ENCODE measurements at places on chromosomes 16 and 17.

DNA sequence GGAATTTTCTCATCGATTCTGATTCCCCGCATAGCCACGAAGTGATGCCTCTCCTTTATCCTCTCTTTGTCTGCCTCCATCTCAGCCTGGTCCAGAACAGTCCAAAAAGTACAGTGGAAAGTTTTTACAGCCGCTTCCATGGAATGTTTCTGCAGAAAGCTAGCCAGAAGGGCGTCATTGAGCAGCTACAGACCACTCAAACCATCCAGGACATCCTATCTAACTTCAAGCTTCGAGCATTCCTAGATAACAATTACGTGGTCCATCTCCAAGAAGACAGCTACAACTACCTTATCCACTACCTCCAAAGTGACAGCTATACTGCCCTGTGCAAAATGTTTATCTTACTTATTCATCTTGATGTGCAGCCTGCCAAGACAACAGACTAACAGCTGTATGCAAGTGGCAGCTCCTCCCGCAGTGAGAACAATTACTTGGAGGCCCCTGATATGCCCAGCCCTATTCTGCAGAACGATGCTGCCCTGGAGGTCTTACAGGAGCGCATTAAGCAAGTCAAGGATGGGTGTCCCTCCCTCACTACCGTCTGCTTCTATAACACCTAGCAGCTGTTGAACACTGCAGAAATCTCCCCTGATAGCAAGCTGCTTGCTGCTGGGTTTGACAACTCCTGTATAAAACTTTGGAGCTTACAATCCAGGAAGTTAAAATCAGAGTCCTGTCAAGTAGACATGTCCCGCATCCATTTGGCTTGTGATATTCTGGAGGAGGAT, 38.9 kb downstream of the SLFN12L start:
- no peak for DNase-seq

DNA sequence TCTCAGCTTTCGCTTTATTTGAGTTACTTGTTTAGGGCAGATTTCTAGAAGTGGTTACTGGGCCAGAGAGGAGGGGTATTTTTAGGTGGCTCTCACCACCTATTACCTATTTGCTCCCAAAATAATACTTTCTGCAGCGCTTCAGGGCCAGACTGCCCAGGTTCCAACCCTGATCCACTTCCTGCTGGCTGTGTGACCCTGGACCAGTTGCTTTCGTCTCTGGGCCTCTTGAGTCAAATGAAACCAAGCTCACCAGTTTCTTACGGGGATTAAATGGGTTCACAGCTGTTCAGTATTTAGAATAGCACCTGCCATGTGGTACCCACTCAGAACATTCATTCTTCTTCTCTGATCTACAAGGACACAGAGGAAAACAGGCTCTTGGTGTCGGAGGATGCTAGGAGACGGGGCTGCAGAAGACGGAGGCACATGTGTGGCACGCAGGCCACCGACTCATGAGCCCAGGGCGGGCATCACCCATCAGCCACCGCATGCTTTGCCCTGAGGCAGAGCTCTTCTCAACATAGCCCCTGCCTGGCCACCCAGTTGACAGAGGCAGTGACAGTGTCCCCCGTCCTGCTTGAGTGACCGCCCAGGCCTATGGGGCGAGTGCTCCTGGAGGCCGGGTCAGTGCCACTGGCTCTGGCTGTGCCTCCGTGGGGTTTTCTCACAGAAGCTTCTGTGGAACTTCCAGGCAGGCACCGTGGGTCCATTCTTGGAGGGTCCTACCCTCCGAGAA, 149.0 kb upstream of the PLCG2 start:
- DNase-seq: no peak

GRCh38 chr17:10147761-10148415, 50.5 kb downstream of the GAS7 start:
- DNase-seq: no peak

DNA sequence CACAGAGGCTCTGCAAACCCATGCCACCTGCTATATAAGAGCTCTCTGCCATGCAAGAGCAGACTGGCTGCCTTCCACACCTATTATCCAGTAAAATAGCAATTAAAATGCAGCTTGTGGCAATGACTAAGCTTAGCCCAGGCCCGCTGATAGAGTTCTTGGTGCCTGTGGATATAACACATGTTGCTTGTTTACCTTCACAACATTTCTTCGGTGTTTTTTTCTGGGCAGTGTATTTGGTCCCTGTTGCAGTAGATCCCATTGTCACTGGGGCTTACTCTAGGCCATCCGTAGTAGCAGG, 63.5 kb downstream of the SPECC1 start:
- DNase-seq: no peak

DNA sequence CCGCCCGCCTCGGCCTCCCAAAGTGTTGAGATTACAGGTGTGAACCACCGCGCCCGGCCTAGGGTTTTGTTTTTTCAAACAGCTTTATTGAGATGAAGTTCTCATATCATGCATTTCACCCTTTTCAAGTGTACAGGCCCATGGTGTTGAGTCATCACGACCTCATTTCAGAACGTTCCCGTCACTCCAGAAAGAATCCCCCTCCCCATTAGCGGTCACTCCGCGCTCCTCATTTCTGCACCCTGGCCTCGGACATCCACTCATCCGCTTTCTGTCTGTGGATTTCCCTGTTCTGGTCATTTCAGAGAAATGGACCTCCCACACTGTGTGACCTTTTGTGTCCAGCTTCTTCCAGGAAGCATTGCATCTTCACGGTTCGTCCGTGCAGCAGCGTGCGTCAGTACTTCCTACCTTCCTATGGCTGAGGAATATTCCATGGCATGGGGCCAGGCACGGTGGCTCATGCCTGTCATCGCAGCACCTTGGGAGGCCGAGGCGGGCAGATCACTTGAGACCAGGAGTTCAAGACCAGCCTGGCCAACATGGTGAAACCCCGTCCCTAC, 135.2 kb upstream of the GSE1 start:
- DNase-seq: no peak

DNA sequence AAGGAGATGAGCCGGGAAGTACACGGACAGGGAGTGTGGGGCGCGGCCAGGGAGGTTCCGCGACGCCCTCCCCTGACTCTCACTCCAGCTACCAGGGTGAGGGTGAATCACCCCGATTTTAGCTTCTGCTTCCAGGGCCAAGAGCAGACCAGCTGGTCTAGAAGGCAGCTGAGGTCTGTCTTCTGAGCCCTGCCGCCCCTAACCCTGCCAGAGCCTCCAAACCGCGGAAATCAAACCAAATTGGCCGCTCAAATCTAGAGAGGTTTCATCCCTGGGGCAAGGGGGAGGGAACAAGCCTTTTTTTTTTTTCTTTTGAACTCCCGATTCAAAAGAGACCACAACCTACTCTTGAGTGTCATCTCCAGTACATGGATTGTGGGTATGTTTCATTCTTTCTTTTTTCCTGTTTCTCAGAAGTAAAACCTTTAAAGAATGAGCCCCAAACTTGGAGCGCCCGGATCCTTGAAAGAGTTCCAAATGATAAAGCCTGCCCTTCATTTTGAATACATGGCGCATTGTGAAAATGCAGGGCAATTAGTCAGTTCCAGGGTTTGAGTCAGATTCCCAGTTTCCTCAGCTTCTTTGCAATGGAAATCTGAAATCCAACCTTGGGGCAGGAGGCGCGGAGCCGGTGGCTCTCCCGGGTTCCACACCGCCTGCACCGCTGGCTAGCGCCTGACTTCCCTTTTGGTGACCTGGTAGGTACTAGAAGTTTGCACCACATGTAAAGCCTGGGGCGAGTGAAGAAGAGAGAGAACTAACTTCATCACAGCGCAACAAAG, 16.5 kb upstream of the ZFHX3 start:
- peak; percentile 83 for DNase-seq

- DNase-seq: no peak
Measured at GRCh38 chr16:6570530-6570929, 762.1 kb upstream of the RBFOX1 start.

- DNase-seq: no peak
Measured at GRCh38 chr17:14428648-14429029, 127.8 kb downstream of the HS3ST3B1 start.

DNA sequence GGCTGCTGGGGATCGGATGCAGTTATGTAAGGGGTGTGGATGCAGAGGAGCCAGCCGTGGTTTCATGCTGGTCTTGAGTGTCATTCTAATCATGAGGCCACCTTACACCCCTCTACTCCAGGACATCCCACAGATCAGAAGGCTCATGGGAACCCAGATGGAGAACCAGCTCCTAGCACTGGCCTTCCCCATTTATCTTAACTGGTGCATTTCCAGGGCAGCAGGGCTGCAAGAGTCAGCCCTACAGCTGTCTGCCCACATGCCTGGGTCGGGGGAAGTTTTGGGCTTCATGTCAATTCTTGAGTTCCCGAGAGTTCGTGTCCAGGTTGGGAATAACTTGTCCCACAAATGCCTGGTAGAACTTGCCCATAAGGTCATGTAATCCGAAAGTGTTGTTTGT, 29.1 kb downstream of the RPTOR start:
- DNase-seq: no peak

- no peak for DNase-seq
Measured at GRCh38 chr16:74578433-74578832, 28.5 kb downstream of the GLG1 start.

DNA sequence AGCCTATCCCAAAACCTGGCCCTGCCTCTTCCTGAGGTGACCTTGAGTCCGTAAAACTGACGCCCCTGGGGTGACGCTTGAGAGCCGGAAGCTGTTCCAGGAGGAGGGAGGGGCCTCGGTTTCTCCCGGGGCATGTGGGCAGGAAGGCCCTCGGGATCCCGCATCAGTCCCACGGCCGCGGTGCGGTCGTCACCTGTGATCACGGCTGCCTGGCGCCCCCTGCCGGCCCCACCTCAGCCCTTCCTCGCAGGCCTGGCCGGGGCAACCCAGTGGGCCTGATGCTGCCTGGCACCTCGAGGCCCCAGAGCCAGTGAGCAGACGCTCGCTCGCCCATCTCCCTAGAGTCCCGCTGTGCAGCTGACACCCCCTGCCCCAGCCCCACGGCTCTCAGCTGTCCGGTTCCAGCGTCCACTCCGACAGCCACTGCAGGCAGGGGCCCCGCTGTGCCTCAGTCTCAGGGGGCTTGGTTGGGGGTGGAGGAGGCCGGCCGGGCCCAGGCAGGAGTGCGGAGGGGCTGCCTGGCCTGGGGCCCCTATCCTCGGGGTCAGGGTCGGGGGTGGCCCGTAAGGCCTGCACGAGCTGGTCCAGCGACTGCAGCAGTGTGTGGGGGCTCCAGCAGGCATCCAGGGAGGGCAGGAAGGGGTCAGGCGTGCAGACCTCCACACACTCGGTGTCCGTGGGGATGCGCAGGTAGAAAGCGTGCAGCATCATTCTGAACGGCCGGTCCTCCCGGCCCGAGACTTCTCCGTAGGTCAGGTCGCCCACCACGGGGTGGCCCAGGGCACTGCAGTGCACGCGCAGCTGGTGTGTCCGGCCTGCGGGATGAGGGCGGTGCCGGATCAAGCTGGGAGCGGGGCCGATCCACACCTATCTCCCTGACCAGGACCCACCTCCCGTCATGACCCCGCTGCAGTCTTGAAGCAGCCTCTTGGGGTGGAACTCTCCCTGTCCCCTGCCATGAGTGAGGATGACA, 2.3 kb downstream of the RPUSD1 start:
- peak; percentile 71 for DNase-seq

DNA sequence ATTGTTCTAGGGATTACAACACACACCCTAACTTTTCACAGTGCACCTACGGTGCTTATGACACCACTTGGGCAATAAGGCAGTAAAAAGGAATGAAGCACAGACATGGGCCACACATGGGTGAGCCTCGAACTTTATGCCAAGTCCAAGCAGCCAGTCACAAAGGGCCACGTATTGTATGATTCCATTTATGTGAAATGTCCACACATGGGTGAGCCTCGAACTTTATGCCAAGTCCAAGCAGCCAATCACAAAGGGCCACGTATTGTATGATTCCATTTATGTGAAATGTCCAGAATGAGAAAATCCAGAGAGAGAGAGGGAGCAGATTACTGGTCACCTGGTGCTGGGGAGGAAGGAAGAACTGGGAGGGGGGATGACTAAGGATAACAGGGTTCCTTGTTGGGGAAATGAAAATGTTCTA, 22.2 kb downstream of the RMI2 start:
- DNase-seq: no peak

- no peak for DNase-seq
Measured at GRCh38 chr17:81813371-81813684, 9.4 kb downstream of the GCGR start.

DNA sequence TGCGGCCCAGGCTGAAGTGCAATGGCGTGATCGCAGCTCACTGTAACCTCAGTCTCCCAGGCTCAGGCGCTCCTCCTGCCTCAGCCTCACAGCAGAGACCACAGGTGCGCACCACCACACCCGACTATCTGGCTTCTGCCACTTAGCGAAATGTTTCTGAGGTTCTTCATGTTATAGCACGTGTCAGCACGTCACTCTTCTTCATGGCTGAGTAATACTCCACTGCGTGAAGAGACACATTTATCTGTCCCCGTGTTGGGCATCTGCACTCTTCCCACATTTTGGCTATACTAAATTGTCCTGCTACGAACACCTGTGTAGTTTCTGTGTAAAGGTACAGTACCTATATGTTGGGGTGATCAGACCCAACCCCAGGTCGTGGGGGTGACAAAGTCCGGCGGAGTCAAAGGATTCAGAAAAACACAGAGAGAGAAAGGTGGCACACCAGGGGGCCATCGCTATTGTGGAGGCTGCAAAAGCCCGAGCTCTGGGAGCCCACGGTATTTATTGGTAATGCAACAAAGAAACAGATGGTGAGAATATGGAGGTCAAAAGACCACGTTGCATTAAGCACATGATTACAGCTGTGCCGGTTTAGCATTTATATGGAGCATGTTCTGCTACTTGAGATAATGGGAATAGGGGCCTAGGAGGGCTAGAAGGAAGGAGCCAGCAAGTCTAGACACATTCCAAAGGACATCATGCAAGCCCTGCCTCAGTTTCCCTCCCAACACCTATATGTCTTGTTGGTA, 851 bp upstream of the DPEP1 start:
- DNase-seq: no peak

GRCh38 chr16:72530434-72530833, 358.5 kb upstream of the PMFBP1 start:
- DNase-seq: peak; percentile 81

GRCh38 chr16:9159839-9160550, 68.6 kb downstream of the HAPSTR1 start:
- DNase-seq: peak; percentile 68

DNA sequence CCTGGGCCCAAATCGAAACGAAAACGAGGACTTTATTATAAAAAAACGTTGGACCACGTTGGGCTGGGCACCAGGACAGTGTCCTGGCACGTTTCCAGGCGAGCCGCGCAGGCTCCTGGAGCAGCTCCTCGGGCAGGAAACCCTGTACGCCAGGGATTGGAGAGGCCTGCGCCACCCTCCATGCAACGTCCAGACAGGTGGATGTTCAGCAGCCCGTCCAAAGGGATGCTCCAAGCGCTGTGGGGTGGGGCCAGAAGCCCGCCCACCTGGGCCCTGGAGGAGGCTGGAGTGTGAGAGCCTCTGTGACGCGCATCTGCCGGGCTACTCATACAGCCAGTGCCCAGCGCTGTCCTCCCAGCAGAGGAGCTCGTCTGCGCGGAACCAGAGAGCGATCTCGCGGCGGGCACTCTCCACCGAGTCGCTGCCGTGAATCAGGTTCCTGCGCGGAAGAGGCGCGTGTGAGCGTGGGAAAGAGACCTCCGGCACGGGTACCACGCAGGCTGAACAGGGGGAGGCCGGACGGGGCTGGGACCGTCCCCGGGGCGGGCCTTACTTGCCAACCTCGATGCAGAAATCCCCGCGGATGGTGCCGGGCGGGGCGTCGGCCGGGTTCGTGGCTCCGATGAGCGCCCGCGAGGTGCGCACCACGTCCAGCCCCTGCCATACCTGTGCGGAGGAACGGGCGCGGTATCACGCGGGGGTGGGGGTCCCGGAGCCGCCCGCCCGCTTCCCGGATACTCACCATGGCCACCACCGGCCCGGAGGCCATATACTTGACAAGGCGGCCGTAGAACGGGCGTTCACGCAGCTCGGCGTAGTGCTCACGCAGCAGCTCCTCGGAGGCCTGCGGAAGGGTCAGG, 785 bp downstream of the NME3 start:
- DNase-seq: peak; percentile 81

GRCh38 chr16:67935101-67935401, 1.6 kb downstream of the PSMB10 start:
- no peak for DNase-seq

Measured in epithelial cell of esophagus (primary cell).